ENCODE measurements at places on chromosomes 1 and 21.

- no peak for DNase-seq
Observed at GRCh38 chr1:20199403-20199802, 13.1 kb upstream of the PLA2G2C start.

- DNase-seq, result no peak
Observed at GRCh38 chr1:75257424-75257823, 123.2 kb downstream of the LHX8 start.

GRCh38 chr1:107138166-107138565 is 2.7 kb upstream of the NTNG1 start:
- DNase-seq, result no peak

- no peak for DNase-seq
Observed at GRCh38 chr1:227268943-227269342, 49.3 kb downstream of the CDC42BPA start.

DNA sequence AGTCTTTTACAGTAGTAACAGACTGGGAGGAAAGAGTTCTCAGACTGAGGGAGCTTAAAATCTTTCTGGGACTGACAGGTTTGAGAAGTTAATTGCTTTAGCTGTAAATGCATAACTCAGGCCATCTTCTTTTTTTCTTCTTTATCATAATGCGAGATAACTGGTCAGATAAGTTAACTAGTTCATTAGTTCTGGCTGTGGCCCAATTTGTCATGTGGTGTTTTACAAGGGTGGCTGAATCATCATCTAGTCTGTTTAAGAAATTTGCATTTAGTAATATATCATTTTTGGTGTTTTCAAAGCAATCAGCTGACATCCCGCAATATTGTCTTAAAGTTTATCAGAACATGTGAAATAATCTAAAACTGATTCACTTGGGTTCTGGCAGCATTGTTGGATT is 14.0 kb downstream of the HSD3B2 start:
- no peak for DNase-seq

DNA sequence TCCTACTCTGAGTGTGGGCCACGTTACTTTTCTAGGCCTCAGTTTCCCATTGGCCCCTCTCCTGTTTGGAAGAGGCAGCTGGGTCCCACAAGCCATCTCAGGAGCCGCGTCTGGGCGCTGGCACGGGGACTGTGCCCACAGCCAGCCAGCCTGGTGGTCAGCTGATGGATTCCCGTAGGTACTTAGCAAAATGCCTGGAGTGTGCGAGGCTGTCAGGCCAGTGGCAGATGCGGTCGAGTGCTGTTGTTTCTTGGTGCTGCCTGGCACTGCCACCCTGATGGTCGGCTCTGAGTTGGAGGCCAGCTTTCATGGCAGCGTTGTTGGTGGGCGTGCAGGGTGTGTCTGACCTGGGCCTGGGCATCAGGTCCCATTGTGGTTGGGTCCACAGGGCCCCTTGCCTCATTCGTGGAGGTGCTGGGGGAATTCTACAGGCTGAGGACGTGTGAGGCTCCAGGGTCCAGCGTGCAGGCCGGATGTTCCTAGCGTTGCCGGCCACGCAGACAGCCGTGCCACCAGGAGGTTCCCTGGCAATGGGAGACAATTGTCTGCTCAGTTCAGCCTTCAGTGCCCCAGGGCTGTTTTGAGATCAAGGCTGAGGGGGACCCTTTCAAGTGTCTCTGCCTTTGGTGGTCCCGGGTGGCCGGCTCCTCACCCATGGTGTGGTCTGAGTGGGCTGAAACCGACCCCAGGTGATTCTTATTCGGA is 20.9 kb downstream of the SKI start:
- DNase-seq, result no peak
